CD4-positive, alpha-beta T cell treated with Interleukin-12 subunit alpha and Interleukin-12 subunit beta, for 1 hour (primary cell): ENCODE measurements at places on chromosomes 5 and 9.

GRCh38 chr5:149036168-149036567 is 26.7 kb downstream of the SH3TC2 start:
- no peak for DNase-seq

- no peak for DNase-seq
These were observed 145.1 kb downstream of the IRX1 start for GRCh38 chr5:3740546-3741373.

GRCh38 chr9:109383356-109383755 is 62.5 kb upstream of the EPB41L4B start:
- DNase-seq, result no peak

DNA sequence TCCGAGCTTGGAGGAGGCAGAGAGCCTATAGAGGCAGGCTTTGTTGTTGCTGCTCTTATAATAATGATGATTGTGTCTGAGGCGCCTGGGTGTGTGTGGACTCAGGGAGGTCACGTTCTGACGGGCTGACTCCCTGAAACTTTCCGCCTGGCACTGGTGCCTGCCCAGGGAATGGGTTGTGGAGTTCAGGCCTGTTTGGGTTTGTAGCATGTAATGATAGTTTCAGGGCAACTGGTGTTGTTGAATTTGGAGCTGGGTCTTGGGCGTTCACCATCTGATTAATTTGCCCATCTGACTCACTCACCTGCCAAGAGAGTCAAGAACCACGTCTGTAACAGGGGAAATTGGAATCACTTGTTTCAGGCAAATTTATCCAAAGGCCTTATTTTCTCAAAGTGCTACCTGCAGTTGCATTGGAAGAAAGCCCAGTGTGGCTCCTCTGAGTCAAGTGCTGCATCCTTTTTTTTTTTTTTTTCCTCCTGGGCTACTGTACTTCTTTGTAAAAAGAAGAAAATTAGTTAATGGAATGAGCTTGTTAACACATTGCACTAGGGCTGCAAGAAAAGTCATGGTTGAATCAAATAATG is 386.5 kb downstream of the GADD45G start:
- DNase-seq, result no peak

- DNase-seq, result no peak
These were observed 23.9 kb downstream of the CNTRL start for GRCh38 chr9:121098567-121099198.

- DNase-seq, result no peak
These were observed 58.1 kb upstream of the SV2C start for GRCh38 chr5:76025069-76025468.

- DNase-seq, result peak; percentile 26
These were observed 41.6 kb downstream of the ADAMTS12 start for GRCh38 chr5:33850100-33850594.

- peak; percentile 37 for DNase-seq
These were observed 20.9 kb upstream of the ADAM19 start for GRCh38 chr5:157596487-157596886.

GRCh38 chr5:158811350-158811749 is 288.4 kb downstream of the EBF1 start:
- no peak for DNase-seq

- DNase-seq, result no peak
These were observed 323.4 kb downstream of the PSAT1 start for GRCh38 chr9:78620303-78620702.

DNA sequence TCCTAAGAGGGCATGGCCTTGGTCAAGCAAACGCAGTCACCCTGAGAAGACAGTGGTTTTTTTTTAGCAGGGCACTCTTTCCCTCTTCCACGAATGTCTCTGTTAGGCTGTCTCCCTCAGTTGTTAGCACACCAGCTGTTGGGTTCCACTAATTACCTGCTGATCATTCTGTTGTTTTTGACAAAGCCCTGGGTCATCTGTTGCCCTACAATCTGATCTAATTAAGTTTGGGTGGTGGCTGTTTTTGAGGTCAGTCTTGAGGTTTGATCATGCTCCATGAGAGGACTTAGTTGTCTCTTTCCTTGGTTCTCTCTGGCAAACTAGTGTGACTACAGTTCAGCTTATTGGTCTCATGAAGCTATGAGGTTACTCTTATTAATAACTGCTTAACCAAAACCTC is 5.0 kb upstream of the PTPDC1 start:
- DNase-seq, result no peak

- DNase-seq, result no peak
These were observed 92.6 kb downstream of the RIC1 start for GRCh38 chr9:5721279-5722087.

GRCh38 chr9:133050142-133050541 is 11.6 kb upstream of the CEL start:
- no peak for DNase-seq

DNA sequence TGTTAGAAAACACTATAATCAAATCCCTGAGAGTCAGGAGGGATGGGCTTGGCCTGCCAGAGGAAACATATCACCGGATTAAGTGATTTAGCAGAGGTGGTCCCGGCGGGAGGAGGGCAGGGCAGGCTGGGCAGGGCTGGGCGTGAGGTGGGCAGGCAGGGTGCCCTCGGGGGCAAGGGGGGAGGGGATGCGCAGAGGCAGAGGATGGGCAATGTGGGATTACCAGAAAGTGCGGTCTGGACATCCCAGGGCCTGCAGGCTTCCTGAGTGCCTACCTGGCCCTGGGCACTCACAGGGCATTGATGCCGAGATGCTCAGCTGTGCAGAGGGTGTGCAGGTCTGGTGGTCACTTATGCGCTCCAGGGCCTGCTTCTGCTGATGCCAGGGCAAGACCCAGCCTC is 115.2 kb downstream of the ADAMTS2 start:
- DNase-seq, result no peak

DNA sequence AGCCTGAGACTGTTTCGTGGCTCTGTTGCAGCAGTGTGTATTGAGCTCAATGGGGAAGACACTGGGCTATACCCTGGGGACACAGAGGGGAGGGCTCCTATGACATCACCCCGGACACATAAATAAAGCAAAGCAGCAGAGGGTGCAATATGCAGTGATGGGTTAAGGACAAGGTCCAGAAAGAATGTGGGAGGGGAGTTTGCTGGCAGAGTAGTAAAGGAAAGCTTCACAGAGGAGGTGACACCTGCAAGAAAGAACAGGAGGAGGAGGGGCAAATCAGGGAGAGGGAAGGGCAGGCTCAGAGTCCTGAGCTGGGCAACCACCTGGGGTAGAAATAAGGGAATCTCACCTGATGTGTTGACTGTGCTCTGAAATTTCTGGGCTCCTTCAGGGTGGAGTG is 35.3 kb upstream of the CDKN2AIPNL start:
- DNase-seq, result no peak

DNA sequence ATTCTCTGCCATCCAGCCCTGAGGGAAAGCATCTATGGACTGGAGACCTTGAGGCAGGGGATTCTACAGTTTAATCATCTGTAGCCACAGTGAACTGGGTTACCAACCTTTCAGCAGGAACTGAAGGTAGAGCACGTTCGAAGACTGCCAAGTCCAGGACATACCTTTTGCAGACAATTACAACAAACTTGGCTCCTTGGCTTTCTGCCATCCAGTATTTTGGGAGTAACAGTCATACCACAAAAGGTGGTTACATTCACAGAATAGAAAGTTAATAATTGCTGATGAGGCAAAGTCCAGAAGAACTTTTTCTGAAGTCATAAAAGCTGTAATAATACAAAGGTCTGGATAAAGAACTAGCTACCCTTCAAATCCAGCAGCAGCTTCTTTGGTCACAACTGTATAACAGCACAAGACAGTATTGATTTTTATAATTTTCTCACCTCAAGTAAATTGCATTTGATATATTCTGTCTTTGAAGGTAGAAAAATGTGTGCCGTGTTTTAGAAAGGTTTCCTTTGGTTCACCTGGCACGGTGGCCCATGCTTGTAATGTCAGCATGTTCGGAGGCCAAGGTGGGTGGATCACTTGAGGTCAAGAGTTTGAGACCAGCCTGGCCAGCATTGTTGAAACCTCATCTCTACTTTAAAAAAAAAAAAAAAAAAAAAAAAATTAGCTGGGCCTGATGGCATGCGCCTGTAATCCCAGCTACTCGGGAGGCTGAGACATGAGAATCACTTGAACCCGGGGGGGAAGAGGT is 236.6 kb downstream of the NR3C1 start:
- DNase-seq, result no peak

GRCh38 chr5:159331093-159331973 is 1.0 kb upstream of the IL12B start:
- DNase-seq, result peak; percentile 83

DNA sequence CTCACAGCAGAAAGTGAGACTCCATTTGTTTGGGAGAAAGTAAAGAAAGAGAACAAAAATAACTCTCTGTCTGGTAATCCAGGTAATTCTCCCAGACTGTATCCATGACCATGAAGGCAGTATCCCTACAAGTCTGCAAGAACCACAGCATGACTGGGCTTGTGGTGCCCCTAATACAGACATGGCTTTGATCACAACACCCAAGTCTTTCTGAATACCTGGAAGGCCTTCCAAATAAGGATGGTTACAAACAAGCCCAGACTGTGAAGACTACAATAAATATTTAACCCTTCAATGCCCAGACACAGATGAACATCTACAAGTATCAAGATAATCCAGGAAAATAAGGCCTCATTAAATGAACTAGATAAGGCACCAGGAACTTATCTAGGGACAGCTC is 481.1 kb upstream of the RORB start:
- DNase-seq, result no peak

DNA sequence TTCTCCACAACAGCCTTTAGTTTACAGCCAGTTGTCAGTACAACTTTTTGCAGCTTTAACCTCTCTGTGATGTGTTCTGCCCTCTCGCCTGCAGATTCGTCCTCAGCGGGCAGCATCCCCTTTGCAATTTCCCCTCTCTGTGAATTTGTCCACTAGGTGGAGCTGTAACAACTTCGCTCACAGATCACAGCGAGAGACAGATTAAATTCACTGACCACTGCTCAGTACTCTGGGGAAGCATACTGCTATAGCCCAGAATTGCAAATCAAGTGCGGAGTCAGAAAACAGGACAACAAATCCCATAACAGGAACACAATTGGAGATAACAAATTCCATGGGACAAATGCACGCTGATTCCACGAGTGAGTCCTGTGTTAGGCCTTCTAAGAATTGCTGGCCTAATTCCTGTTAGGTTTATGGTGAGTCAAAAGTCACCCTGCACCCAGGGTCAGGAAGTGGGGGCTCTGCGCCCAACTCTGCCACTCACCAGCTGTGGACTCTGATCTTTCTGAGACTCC is 2124.9 kb downstream of the MAT2B start:
- peak; percentile 10 for DNase-seq

DNA sequence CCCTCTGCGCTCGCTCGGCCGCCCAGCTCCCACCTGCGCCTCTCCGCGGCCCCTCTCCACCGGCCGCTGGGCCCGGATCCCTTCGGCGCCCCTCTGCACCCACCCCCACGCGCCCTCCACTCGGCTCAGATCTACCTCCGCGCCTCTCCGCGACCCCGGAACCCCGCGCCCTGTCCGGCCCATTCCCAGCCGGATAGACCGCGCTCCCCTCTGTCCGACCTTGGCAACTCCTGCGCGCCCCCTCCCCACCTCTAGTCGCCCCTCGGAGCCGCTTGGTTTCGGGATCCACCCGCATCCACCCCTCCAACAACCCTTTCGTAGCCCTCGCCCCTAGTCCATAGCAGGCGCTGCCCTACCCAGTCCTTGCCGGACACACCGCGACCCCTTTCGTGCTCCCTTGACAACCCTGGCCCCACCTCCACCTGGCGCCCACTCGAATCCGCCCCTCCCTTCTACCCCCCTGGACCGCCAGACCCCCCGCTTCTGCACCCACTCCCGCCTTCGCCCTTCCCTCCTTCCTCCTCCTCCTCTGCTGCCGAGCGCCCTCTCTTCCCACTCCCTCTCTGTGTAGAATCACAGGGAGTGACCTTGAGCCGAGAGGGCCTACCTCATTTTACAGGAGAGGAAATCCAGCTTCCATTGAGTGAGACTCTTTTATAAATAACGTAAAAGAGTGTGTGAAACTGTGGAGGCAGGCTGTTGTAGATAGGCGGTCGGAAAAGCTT is 525 bp upstream of the AK3 start:
- DNase-seq, result no peak

DNA sequence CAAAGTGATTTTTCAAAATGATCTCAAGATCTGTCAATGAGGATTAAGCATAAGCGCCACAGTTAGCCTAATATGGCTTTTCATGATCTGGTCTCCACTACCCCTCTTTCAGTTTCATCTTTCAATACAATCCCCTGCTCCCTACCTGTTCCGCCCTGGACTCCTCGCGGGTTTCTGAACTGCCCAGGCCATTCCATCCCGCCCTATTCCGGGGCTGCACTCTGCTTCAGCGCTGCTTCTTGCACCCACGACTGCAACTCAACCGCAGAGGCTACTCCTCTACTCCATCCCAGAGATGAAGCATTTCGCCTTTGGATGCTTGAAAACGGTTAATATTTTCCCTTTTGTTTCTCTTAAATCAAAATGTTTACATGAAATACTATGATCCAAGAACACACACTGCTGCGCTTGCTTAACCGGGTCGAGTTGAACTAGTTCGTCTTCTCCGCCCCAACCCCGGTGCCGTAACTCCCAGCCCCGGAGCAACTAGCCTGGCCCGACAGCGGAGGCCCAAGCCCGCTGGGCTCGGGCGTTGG is 716 bp upstream of the OTULIN start:
- DNase-seq, result peak; percentile 26

GRCh38 chr5:16486711-16487111 is 21.1 kb upstream of the ZNF622 start:
- no peak for DNase-seq

GRCh38 chr9:28166179-28166578 is 592.9 kb upstream of the C9orf72 start:
- DNase-seq, result no peak

DNA sequence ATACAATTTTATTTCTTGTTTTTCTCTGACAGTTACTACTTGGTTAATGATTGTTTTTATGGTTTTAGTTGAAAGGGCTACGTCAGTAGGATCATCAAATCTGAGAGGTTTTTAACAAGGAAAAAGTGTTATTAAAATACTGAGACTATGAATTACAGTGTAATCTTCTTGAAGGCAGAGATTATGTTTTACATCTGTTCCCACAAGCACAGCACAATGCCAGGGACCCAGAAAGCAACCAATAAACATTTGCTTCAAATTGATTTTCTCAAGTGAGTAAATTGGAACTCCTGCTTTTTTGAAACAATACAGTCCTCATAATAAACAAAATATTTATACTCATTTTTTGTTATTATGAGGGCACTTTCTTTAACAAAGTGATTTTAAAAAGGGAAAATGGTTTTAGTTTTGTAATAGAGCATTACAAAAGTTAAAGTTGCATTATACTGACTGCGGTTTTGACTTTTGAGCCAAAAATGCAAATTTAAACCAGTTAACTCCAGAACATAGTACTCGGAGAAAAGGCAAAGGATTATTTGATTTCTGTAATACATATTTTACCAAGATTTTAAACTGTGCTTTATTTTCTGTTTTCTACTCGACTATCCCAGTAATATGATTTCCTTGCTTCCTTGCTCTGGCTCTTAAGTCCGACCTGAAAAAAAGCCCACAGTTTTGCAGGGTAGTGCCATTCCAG is 176.9 kb downstream of the GDNF start:
- no peak for DNase-seq

DNA sequence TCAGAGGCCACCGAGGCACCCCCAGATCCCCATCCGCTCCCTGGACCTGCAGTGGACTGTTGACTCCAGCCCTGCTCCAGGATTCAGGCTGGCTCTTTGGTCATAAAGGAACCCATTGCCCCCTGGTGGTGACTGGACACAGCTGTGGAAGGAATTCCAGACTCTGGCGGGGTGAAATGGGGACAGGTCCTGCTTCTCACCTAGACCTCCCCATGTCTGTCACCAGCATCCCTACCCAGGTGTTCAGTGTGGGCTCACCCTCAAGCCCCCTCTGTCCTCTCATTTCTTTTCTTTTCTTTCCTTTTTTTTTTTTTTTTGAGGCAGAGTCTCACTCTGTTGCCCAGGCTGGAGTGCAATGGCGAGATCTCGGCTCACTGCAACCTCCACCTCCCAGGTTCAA is 25.5 kb upstream of the STXBP1 start:
- peak; percentile 68 for DNase-seq

- no peak for DNase-seq
These were observed 409.1 kb downstream of the TAF11L14 start for GRCh38 chr5:18043344-18043743.
